ENCODE measurements at places on chromosomes 5 and 9. TPM values are rescaled to one million over a fixed set of nuclear protein-coding genes. Genes with fewer than 3 reads are reported as not detected.

Gene GLRA1
- not detected for polyA plus RNA-seq

Gene SLC46A2
- 0.08 TPM for polyA plus RNA-seq

Gene ANGPTL2
- 10.8 TPM for polyA plus RNA-seq

Gene CDH6
- 66.1 TPM for polyA plus RNA-seq

Gene LHX2
- polyA plus RNA-seq, result 0.38 TPM

Gene RCL1
- polyA plus RNA-seq, result 16.2 TPM

DNA sequence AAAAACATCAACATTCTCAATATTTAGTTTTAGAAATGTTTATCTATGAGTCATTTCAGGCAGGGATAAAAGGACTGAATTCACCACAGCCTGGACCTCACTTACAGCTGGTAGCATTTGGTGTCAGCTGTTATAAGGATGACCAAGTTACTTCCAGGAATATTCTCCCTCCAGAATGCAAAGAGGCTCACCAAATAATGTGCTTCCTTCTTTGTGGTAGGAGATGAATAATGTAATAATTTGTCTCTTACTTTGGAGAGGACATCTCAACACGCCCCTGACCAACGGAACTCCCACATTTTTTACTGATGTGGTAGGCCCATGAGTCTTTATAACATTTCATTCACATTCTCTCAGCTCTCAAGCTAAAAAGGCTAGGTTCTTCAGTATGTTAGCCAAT, 825.9 kb upstream of the GRAMD2B start:
- no peak for DNase-seq

DNA sequence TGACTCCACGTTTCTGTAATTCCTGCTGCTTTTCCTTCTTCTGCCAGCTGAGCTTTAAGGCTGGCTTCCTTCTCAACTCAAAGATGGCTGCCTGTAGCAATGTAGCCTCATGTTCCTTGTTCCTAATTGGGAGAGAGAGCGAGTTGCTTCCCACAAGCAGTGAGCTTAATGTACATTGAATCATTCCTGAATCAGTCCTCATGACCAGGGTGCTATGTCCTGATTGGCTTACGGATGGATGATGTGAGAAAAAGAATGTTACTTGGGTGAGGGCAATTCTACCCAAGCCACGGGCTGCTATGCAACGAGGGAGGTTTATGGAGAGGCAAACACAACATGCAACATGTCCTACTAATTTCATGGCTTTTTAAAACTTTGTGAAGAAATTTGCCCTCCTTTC, 356.2 kb downstream of the RASEF start:
- no peak for DNase-seq

DNA sequence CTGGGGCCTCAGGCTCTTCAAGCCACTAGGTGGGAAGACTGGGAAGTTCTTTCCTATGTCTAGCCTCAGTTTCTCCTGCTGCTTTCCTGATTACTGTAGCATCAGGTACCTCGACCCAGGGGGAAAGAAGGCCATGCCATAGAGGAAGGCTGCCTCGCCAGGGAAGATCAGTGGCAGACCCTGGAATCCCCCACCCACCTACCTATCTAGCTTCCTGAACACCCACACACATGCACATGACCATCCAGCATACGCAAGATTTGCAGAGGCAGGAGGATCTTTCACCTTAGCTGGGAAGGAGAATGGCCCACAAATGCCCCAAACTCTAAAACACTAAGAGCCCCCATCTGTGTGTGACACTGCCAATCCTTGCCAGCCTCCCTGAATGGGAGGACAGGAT, 8.0 kb downstream of the NR5A1 start:
- no peak for DNase-seq

DNA sequence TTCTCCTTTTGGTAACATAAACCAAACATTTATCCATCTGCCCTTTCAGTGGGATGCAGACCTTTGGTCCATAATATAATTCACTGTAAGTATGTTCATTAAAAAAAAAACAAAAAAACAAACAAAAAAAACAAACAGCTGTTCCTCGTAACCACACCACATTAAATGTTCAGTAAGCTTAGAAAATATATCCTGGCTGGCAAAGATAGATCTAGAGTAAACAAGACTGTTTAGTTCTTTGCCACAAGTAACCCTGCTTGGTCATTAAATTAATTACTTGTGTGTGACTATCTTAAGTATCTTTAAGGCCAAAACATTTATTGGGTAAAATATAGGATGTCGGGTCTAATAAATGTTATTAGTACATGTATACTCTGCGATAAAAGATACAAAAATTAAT, 1717.1 kb downstream of the EFNA5 start:
- DNase-seq, result no peak

DNA sequence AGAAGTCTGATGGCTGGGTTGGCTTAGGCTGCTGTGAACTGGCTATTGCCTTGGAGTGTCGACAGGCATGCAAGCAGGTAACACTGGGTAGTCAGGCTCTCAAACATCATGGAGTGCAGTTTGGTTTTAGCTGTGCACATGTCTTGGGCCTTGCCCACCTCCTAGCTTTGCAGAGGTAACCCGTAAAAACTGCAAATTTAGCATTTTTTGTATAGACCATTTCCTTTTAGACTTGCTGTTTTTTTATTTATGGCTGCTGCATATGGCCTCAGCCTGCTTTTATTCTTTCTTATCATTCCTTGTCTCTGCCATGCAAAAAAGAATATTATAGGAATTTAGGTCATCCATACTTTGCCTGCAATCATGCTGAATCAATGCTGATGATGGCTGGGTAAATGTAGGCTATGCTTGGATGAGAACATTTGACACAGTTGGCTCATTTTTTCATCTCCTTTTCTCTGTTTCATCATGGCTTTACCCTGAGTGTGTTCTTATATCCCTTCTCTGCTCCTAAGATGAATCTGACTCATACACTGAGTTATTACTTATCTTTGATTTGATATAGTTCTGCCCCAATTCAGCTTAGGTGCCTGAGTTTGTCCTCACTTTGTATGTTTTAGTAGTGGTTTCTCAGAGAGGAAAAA, 27.2 kb downstream of the RECK start:
- DNase-seq, result no peak

GRCh38 chr9:80883426-80883825, 805.9 kb downstream of the TLE1 start:
- no peak for DNase-seq

DNA sequence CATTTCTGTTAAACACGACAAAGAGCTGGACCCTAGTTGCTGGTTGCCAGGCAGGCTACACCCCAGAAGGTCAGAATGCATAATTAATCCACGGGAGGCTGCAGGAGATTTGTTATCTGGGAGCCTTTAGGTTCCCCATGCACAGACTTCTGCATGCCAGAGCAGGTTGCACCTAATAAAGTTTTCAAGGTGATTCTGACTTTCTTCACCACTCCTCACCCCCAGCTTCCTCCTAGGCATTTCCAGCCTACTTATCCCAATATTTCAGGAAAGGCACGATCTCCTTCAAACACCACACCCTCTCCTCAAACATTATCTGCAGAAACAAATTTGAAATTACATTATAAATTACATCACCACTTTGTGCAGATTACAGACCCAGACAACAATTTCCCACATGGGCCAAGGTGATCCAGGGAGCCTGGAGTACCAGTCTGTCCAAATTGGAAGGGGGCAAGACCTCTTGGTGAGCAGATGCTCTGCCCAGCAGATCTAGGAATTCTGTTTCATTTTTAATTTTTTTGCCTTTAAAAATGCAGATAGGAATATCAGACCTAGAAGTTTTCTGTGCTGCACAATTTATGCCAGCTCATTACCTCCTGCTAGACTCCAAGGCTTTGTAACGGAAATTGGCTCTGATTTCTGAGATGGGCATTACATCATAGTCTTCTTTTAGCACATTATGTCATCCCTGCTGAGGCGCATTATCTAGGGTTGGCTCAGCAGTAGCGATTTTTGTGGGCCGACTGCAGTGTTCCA, 363.4 kb upstream of the SLC30A5 start:
- no peak for DNase-seq

GRCh38 chr5:141343953-141344463, 379 bp downstream of the PCDHGA3 start:
- DNase-seq, result no peak

DNA sequence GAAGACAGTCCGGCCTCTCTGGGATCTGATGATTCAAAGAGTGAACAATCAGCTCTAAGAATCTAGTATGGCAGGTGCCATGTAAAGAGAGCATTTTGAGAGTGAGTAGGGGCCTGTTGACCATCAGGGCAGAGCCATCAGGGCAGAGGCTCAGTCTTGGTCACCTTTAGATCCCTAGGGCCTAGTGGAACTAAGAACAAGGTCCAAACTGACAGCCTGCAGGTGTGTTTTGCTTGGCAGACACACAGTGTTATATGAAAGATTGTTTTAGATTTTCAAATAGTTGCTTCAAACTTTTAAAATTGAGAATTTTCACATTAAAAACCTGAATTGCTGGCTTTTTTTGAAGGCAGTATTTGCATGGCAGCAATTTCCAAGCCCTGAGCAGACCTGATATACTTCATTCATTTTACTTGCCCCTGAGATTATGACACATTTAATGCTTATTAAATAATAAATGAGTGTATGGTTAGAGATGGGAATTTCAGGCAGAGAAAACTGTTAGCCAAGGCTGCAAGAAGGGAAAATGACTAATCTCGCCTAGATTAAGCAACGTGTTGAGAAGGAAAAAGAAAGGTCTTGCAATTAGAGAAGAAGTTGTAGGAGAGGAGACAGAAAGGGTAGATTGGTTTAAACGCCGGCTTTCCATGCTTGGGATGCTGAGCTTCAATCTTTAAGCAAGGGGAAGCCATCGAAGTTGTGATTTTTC, 279.6 kb downstream of the ARRDC3 start:
- DNase-seq, result no peak
